Activated CD8-positive, alpha-beta memory T cell treated with anti-CD3 and anti-CD28 coated beads, Interleukin-2, amount 50 U/mL, for 4 hours (primary cell): ENCODE measurements at places on chromosomes 1 and 21.

GRCh38 chr1:82273816-82274215 lies 473.1 kb downstream of the ADGRL2 start:
- no peak for DNase-seq

DNA sequence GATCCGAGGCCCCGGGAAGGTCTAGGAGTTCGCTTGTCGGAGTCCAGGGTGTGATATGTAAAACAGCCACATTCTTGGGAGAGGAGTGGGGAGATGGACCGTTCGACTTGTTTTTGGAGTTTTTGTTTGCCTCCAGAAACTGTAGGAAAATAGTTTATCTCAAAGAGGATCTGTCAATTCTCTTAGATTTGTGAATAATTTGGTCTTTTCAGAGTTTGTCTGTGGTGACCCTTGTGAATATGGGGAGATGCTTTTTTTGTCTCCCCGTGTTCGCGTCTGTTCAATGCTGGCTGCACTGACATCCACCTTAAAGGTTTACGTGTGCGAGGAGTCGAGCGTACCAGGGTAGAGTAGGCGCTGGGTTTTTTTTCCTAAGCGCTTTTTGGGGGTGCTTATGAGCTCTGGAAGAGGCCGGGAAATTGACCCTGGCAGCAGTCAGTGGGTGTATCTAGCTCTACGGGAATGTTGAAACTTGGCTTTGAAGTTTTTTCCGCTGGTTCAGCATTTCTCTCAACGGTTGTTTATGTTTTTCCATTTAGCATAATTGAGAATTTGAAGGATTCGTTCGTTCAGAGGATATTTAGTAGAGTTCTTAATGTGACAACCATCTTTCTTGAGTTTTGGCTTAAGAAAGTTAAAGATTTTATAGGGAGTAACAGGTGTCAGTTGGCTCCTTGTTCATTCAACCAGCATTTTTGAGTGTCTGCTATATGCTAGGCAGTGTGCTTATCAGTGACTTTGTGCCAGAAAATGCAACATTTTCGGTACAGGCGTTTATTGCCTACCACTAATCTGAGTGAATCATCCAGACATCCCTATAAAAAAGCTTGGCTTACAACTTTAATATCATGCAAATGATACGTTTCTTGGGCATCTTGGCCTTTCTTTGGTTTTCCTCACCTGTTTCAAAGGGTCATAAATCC lies 1.2 kb downstream of the SZRD1 start:
- no peak for DNase-seq

- no peak for DNase-seq
Measured at GRCh38 chr1:17027900-17028299, 16.2 kb upstream of the ATP13A2 start.

DNA sequence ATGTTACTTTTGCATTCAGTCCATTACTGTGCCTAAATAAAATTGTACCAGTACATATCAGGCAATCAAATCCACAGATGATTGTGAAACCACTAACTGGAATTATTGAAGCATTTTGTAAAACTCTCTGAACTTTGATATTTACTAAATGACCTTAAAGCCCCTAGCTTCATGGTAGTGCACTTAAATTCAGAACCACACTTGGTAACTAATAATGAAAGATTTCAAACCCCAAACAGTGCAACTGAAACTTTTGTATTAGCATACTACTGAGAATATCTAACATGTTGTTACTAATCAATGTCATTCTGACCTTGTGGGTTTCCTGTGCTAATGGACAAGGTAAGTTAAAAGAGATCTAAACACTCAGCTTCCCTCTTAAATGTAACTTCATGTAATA lies at the start of gene CFHR3:
TSS of gene CFHR3 (plus strand) at position 238 of the 400 bp plus-strand sequence. CDS start at position 285, 47 bp downstream.
- no peak for DNase-seq

DNA sequence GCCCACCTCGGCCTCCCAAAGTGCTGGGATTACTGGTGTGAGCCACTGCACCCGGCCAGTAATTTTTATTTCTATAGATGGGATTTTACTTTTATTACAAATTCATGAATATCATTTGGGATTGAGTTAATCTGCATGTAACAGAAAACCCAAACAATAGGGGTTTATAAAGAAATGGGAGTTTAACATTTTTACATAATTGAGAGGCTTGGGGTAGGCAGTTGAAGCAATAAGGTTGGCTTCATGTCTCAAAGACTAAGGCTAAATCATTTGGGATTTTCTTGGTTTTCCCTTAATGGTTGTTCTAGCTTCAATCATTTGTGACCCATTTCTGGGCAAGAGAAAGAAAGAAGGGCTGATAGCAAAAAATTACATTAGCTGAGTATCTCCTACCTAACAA lies 118.7 kb upstream of the FOXD3 start:
- DNase-seq: no peak

GRCh38 chr21:24280596-24280995 lies 1326.7 kb downstream of the MRPL39 start:
- DNase-seq: no peak

GRCh38 chr1:177165069-177165439 lies 542 bp upstream of the ASTN1 start:
- no peak for DNase-seq

DNA sequence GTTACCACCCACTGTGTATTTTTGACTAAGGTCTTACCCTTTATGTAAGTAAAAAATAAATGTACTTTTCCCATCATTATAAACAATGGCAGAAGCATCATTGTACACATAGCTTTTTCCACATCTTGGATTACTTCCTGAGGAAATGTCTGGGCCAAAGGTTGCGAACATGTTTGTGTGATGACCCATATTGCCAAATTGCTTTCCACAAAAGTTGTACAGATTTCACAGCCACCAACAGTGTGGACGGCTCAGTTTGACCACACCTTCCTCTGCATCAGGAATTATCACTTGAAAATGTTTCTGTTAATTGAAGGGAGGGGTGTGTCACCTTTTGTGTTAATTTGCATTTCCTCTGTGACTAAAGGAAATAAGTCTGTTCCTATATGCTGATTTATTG lies 25.7 kb downstream of the AKNAD1 start:
- no peak for DNase-seq

DNA sequence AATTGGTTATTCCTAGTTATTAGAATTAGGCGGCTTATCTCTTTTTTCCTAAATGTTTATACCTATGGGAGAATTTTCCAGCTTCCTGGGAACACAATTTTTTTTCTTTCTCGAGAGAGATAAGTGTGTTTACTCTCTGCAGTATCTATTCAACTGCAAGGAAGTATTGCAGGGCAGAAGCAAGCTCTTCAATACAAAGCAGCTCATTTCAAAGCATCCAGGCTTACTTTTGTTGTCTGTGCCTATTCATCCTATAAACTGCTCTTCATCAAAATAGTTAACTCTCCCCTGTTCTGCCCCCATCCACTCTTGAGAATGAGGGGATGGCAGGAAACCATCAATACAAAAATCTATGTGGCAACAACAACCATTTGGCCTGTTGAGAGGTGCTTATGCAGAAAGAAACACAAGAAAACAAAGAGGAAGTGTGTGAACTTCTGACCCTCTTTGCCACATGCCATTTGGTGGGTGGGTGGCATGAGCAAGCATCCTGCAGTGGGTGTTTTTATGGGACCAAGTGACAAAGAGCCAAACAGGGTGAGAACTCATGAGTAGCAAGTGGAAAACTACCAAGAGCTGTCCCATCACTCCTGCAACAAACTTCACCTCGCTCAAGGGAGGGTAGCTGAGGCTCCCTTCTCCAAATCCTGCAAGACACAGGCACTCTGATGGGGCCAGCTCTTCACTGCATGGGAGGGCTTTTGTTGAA lies 50.6 kb upstream of the MRPS6 start:
- peak; percentile 29 for DNase-seq

DNA sequence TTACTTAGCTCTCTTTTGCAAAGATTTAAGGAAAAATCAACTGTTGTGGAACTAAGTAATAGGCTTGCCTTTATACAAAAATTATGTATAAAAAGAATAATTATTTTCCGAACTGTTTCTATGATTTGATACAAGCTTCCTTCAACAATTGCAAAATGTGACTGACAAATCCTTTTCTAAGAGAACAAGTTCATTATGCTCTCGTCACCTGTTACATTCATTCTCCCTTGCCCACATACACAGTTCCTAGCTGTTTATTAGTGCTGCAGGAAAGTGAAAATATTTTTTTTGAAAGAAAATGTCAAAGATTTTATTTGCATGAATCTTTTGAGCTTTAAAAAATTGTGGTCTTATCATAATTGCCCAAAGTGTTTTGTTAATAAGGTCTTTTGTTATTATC lies 466.2 kb downstream of the USP25 start:
- no peak for DNase-seq
